Heart right ventricle (tissue), 16 donors: ENCODE measurements at places on chromosomes 12 and 14. TPM values are rescaled to one million over a fixed set of nuclear protein-coding genes. Genes with fewer than 3 reads are reported as not detected.
A peak's percentile ranks its signal among the peaks of the same experiment; 100 is the strongest.

GALNT6 gene
- polyA plus RNA-seq, result 0.57 TPM

TSPAN19 gene
- 0.80 TPM for polyA plus RNA-seq

LBHD2 gene
- not detected for polyA plus RNA-seq

PTPN21 gene
- 5.3 TPM for polyA plus RNA-seq

GPR65 gene
- polyA plus RNA-seq, result 0.29 TPM

FIGNL2 gene
- 0.22 TPM for polyA plus RNA-seq

BCL2L14 gene
- not detected for polyA plus RNA-seq

ING4 gene
- polyA plus RNA-seq, result 25.5 TPM

RFLNA gene
- polyA plus RNA-seq, result 0.22 TPM

SLC25A47 gene
- not detected for polyA plus RNA-seq

PLEK2 gene
- polyA plus RNA-seq, result 0.51 TPM

SMCO2 gene
- polyA plus RNA-seq, result 0.04 TPM

ERP27 gene
- 0.20 TPM for polyA plus RNA-seq

DNA sequence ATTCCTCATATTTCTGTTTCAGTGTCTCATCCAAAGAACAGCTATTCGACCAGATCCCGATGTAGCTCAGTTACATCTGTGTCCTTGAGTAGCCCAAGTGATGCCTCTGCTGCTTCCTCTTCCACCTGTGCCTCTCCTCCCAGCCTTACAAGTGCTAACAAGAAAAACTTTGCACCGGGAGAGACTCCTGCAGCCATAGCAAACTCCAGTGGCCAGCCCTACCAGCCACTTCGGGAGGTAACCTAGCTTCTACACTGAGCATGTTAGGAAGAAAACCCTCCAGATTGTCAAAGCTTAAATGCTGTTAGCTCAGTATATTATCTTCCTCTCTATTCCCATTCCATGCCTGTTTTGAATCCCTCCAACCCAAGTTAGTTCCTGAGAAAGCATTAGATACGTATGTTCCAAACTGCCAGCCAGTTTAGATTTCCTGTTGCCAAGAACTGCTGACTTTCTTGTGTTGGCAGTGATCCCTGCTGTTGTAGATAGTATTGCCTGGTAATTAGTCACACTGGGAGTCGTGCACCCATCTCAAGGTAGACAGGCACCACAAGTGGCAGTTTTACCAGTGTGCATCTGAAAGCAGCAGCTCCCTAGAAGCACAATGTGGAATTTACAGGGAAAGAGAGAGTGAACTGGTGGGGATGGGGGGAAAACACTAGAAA is 14.0 kb upstream of the KCNH3 start:
- DNase-seq, result peak; percentile 34

DNA sequence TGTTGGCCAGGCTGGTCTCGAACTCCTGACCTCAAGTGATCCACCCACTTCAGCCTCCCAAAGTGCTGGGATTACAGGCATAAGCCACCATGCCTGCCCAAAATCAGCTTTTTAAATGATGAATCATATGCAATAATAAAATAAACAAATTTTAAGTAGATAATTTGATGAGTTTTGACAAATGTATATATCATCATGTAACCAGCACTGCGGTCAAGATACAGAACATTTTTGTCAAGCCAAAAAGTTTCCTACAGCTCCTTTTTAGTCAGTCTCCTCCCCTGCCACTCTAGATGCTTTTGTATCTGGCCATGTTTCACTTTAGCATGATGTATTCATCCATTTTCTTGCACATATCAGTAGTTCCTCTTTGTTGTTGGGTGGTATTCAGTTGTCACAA is 17.2 kb downstream of the FRMD6 start:
- no peak for DNase-seq

DNA sequence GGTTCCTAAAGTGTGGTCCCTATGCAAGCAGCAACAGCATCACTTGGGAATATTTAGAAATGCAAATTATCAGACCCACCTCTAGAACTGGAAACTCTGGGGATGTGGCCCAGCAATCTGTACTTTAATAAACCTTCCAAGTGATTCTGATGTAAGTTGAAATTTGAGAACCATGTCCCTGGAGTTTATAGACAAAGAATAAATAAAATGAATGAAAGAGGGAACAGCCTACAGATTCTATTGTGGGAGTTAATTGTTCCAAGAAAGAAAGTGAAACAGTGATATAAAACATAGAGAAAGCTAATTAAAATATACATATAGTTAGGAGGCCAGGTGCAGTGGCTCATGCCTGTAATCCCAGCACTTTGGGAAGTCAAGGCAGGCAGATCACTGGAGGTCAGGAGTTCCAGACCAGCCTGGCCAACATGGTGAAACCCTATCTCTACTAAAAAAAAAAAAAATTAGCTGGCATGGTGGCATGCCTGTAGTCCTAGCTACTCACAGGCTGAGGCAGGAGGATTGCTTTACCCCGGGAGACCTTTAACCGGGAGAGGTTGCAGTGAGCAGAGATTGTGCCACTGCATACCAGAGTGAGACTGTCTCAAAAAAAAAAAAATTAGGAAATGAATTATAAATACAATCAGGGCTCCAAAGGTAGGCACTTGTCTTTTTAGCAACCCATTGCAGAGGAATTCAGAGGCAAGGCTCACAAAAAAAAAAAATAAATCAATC is 507.5 kb downstream of the NAV3 start:
- no peak for DNase-seq

DNA sequence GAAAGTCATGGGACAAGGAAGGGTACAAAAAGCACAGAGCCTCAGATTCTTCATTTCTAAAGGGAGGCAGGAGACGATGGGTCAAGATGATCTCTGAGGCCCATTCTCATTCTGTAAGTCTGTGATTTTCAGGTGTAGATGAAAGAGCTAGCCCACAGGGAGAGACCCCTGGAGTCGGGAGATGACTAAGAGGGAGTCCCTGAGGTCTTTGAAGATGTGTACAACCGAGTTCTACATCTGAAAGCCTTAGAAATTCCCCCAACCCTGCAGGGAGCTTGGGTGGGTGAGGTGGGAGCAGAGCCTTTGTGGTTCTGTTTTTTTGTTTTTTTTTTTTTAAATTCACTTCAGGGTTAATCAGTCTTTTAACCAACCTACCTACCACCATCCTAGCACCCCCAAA is 3.1 kb downstream of the WNT10B start:
- no peak for DNase-seq

DNA sequence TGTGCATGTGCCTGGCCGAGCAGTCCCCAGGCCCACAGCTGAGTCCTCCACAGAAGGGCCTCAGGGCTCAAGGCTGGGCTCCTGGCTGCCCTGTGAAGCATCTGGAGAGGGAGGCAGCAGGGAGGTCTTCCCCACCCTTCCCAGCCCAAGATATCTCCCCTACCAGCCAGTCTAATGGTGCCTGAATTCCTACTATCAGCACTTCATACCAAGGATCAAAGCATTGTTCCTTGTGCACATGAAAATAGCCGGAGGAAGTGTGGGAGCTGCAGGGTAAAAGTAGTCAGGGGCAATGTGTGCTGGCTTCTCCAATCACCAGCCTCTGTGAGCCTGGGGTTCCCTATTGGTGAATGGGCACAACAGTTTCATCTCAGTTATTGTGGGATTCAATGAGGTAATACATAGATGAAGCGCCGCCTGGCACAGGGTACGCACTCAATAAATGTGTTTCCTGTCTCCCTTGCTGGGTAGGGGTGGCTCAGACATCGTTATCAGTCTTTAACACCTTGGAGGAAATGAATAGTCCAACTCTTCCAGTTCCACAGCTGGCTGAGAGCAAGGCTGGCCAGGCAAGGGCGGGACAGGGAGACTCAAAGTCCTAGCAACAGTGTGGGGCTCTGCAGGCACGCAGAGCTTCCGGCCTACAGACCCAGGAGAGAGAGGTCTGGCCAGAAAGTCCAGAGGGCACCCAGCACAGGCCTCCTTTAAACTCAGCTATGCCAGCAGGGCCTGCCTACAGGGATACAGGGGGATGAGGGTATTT is 39.1 kb upstream of the PNMA1 start:
- no peak for DNase-seq

- DNase-seq, result no peak
Observed at GRCh38 chr14:67187826-67188225, 1.4 kb upstream of the GARIN2 start.

DNA sequence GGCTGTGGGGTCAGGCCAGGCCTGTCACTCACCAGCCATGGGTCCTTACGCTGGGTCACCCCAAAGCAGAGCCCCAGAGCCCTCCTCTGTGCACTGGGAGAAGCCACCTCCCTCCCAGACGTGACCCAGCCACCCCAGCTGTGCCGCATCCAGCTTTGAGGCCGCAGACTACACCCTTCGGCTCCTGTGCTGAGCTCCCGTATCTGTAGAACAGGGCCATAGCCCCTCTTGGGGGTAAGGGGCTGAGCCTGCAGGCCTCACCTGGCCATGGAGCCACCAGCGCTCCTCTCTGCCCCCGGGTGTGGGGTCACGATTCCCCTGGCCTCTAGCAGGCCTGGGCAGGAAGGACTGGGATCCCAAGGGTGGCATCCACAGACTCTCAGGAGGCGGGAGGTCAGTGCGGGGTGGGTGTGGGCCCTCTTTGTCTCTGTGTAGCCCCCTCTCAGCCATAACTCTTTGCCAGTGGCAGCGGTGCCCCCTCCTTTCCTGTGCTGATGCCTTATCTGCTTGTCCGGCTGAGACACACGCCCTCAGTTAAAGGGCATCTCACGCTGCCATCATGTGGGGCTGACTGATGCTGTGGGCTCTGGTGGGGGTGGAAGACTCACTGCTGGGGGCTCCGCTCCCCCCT is 16.3 kb downstream of the ASPG start:
- peak; percentile 3 for DNase-seq

DNA sequence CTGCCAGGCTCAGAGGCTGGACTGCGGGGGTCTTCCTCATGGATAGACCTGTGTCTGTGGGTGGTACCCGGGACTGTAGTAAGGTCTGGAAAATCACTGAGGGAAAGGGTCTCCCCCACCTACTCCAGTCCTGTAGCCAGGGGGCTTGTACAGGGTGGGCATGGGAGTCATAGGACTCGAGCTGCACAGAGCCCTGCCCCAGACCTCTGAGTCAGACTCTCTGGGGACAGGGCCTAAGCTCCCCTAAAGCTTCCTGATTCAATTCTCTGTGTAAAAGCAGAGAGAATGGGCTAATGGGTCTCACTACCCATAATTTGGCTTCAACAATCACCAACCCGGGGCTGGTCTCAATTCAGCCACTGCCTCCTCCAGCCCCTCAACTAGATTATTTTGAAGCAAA is 27.0 kb downstream of the LRTM2 start:
- DNase-seq, result no peak

DNA sequence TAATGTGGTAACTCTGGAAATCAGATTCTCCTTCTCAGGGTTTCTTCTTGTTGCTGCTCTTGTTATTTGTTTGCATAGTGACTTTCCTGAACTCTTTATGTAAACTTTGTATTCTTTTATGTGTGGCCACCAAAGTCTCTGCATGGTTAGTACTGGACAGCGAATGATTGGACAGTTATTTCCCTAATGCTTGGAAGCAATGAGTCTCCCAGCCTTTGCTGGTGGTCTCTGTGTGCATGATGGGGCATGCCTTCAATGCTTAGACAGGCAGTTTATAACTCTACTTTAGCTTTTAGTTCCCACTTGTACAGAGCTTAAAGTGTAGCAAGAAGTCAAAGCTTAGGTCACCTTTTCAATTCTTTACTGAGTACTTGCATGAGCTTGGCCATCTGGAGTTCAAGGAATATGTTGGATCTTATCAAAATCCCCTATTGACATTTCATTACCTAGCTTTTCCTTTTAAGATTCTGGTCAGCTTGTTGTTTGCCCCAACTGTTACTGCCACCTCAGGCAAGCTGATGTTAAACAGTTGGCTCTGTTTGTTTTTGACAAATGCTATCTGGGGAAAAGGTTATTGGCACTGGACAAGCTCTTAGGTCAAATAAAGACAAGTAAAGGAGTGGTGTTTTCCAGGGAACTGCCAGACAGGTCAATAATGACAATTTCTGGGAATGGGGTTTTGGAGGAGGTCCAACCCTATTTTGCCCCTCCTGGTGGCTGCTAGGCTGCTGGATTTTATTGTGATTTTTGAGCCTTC is 12.3 kb downstream of the CCDC91 start:
- DNase-seq, result no peak

- DNase-seq, result no peak
Observed at GRCh38 chr12:131869871-131870418, 24.5 kb upstream of the ULK1 start.

DNA sequence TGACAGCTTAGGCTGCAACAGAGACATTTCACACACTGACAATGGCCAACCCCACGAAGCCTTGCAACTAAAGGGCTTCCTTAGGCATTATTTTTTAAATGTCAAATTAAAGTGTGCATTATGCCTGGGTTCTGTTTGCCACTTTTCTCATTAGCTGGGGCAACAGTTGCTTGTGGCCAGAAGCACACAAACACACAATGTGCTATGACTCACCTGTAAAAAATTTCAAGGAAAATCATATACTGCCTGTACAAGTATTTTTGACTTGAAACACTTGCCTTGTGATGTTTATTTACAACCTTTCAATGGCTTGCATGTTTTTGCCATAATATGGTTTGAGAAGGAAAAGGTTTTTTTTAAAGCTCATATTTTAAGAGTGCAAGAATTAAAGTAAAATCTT is 1.9 kb downstream of the NTN4 start:
- DNase-seq, result no peak

- DNase-seq, result peak; percentile 98
Observed at GRCh38 chr14:44897041-44897844, 64.5 kb downstream of the KLHL28 start.

DNA sequence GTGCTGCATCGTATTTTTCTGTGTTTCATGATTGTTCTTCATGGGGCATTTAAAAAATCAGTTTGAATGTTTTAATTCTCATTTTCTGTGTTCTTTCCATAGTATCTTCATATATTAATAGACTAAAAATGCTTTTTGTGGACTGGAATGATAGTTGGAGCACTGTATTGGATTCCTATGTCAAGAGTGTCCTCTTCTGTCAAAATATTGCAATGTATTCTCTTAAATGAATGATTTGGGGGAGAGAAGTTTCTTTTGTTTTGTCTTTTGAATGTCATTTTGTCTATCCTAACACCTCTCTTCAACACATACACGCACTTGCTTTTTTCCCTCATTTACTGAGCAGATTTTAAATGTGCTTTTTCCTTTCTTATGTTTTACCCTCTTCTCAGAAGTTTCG is 4.7 kb upstream of the EIF2S3B start:
- no peak for DNase-seq

GRCh38 chr12:28424965-28425364 is 234.7 kb downstream of the CCDC91 start:
- no peak for DNase-seq
